M059J (cell line): ENCODE measurements at places on chromosomes 16 and 17.

DNA sequence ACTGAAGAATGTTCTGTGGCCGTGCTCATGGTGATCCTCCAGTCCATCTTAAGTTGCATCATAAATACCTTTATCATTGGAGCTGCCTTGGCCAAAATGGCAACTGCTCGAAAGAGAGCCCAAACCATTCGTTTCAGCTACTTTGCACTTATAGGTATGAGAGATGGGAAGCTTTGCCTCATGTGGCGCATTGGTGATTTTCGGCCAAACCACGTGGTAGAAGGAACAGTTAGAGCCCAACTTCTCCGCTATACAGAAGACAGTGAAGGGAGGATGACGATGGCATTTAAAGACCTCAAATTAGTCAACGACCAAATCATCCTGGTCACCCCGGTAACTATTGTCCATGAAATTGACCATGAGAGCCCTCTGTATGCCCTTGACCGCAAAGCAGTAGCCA lies 36.8 kb upstream of the KCNJ2 start:
- DNase-seq, result no peak

GRCh38 chr17:49787884-49788477 lies 500 bp upstream of the KAT7 start:
- no peak for DNase-seq

GRCh38 chr17:9115214-9116191 lies 94.2 kb downstream of the NTN1 start:
- peak; percentile 37 for DNase-seq

DNA sequence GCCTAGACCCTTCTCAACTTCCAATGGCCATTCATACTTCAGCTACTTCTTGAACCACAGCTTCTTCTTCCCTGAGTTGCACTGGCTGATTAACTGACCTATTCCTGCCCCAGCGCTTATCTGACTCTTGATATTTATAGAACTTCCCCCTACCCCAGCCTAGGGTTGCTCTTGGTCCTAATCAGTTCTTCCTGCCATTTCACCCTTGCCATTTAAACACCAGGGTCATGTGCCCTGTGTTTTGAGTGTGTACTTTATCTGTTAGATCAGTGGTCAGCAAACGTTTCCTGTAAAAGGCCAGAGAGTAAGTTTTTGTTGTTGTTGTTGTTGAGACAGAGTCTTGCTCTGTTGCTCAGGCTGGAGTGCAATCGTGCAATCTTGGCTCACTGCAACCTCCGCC lies 82.4 kb upstream of the COX10 start:
- no peak for DNase-seq

DNA sequence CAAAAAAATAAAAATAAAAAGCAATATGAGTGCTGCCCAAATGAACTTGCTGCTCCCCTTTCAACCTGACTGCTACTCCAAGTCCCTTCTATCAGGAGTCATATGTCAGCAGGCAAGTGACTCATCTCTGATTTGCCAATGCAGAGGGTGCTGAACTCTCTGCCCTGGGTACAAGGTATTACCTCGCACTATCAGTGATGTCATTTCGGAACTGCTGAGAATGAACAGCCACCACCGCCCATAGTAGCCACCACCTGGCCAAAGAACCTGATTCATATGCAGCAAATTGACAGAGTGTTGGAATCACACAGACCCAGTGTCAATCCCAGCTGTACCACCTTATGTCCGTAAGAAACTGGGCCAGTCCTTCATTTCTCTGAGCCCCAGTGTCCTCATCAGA lies 31.2 kb downstream of the LYRM9 start:
- peak; percentile 15 for DNase-seq

- DNase-seq, result no peak
Measured at GRCh38 chr17:9771465-9771864, 19.9 kb downstream of the DHRS7C start.

DNA sequence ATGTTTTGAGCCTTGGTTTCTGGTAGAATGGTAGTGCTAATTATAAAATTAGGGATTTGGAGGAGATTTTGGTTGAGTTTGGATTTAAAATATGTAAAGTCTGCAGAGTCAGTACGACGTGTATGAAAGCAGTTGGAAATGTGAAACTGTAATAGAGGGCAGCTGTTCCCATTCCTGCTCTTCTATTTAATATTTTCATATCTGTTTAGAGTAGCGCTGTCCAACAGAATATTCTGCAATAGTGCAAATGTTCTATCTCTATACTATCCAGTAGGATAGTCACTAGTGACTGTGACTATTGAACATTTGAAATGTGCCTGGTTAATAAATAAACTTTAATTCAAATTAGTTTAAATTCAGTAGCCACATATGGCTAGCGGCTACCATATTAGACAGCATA lies 443.4 kb upstream of the SOX9 start:
- no peak for DNase-seq

DNA sequence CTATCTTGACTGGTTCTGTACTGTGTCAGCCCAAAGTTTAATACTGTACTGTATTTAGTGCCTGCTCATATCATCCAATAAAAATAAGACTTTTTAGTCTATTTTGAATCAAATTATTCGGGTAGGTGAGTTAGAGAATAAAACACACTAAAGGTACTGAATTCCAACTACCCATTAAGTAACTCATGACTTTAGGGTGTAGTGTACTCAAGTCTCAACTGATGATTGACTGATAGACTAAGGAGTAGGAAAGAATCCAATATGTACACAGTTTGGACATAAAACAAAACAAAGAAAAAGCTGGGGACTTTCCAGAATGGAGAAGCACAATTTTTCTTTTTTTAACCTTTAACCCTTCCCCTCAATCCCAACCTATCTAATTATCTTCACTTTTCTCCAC lies 4.1 kb downstream of the EZH1 start:
- DNase-seq, result no peak

- DNase-seq, result no peak
Measured at GRCh38 chr17:54985476-54985875, 16.9 kb downstream of the STXBP4 start.

GRCh38 chr16:73697336-73697735 lies 599.3 kb upstream of the PSMD7 start:
- DNase-seq, result no peak

- peak; percentile 61 for DNase-seq
Measured at GRCh38 chr17:48593126-48593829, at the start of gene HOXB5. Gene HOXB5, minus strand, starts transcription at chr17:48593779. Its CDS starts 97 bp downstream, at chr17:48593682.

GRCh38 chr17:42608305-42609181 lies 631 bp downstream of the RETREG3 start:
- DNase-seq, result peak; percentile 13

DNA sequence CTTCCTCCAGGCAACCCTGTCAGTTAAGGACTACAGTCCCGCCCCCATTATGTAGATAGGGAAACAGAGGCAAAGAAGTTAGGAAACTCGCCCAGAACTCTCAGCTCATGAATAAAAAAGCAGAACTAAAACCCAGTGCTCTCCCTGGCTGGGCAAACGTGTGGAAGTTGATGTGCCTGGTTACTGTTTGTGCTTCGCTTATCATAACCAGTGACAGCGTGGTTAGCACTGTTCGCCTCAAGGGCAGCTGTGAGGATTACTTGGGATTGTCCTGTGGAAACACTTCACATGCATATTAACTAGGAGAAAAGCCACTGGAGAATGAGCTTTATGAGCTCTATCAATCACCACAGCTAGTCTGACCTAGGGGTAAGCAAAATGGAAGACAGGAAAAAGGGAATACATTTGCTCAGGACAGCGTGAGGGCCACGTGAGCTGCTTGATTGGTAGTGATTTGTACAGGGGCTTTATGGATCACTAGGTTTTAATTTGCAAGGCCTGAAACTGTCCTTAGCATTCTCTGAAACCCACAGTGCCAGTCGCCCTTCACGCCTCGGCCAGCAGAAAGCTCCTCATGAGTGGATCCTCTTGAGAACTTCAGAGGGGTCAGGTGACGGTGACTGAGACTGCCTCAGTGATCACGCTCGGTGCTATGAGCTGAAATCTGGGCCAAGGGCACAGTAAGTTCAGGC lies 19.9 kb downstream of the CYB5D2 start:
- peak; percentile 78 for DNase-seq

GRCh38 chr17:77872714-77873499 lies 85.6 kb upstream of the TNRC6C start:
- DNase-seq, result no peak

DNA sequence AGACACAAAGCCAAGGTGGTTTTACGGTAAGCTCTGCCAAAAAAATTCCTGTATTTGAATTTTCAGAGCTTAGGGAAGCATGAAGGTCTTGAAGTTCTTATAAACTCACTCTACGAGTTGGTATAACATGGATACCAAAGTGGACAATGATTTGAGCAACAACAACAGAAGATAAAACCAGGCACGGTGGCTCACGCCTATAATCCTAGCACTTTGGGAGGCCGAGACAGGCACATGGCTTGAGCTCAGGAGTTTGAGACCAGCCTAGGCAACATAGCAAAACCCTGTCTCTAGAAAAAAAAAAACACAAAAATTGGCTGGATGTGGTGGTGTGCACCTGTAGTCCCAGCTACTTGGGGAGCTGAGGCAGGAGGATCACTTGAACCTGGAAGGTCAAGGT lies 12.9 kb upstream of the TOB1 start:
- DNase-seq, result no peak

DNA sequence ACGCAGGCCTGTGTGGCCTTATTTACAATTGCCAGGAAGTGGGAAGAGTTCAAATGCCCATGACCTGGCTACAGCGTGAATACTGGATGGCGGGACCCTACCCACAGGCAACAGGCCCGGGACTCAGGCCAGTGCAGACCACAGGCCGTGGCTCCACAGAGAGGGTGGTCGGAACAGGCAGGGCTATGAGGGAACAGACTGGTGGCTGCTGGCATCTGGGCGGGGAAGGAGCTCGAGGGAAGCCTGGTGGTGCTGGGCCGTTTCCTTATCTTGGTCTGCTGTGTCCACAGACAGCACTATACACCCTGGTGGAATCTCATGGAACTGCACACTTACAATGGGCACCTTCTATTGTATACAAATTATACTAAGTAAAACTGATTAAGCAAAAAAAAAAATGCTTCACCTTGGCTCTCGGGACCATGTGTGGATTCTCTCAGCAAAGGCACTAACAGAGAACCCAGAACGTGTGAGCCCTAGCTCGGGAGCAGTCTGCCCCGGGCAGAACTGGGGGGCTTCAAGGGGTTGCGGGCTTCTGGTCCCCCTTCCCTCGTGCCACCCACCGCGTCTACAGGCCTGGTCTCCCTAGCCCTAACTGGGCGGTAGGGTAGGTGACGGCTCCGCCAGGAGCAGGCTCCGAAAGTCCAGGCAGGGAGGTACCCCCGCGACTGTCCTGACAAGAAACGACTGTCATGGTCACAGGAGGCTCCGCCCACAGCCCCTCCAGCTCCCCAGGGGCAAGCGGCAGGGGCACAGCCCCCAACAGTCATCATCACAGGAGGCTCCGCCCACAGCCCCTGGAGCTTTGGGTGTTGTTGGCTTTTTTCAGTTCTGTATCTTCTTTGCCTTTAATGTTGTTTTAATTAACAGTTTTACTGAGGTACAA lies 21.8 kb downstream of the CEP131 start:
- peak; percentile 50 for DNase-seq
